ENCODE measurements at places on chromosomes 7 and 10.

DNA sequence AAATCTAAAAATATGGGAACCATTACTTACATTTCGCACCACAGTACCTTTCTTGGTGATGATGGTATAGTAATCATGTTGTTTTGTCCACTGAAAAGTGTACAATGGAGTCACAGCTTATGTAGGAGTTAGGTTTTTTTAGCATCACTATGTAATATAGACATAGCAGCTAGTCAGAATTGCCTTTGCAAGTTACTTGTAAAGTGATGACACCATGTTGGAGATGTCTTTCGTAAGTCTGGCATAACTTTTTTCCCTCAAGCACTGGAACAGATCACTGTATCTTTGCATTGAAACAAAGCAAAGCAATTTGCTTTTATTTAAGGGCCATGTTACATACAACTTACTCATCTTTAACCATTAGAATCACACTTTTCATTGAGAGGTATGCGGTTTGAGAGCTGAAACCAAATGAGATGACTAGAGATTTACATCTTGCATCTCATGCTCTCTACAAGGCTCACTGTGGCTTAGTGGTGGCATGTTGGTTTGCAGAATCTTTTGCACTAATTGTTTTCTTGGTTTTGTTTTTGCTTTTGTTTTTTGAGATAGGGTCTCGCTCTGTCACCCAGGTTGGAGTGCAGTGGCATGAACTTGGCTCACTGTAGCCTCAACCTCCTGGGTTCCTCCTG, 18.3 kb downstream of the UBN2 start:
- no peak for DNase-seq

DNA sequence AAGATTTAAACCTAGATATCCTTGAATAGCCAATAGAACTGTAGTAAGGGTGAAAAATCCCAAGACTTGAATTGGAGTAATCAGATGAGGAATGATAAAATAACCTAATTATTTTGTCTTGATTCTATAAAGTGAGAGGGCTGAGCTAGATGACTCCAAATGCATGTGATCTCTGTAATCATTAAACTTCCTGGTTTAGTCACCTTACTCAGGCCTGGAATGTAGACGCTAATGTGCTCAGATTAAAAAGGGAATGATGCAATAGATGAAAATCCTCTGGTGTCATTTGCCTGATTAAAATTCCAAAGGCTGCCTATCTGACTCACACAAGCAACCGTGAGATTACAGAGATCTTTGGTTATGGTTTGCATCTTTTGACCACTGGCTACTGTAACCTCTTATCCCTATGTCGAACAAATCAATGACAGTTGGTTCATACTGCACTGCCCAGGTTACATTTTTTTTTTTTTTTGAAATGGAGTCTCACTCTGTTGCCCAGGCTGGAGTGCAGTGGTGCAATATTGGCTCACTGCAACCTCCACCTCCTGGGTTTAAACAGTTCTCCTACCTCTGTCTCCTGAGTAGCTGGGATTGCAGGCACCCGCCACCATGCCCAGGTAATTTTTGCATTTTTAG, 2.9 kb upstream of the HKDC1 start:
- DNase-seq, result no peak

DNA sequence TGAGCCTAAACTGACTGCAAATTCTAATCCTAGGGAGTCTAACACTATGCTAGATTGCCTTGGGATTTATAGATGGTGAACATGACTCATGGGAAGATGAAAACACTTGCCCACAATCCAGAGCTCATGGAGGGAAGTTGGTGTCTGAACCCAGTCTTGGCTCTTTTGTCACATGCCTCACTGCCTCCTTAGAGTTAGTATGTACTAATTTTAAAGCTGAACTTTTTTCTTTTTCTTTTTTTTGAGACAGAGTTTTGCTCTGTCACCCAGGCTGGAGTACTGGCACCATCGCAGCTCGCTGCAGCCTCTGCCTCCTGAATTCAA, 14.4 kb downstream of the MRPL32 start:
- DNase-seq, result no peak

GRCh38 chr10:110226926-110227641, 19.7 kb downstream of the MXI1 start:
- peak; percentile 59 for DNase-seq

DNA sequence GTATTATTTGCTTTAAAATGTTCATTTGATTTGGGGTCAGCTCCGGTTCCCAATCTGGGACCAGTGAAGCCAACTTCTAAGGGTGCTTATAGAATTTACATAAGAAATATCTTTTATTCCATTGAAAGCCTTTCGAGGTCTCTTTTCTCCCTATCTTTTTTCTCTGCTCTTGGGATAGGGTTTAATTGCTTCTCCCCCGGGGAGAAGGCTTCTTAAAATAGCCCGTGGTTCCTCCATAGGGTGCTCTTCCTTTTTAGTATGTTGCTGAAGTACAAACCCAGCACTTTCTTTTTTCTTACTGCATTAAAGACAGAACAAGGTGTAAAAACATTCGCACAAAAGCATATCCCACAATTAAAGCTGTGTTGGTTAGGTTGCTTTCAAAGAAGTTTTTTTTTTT, 107.5 kb downstream of the POU6F2 start:
- no peak for DNase-seq

DNA sequence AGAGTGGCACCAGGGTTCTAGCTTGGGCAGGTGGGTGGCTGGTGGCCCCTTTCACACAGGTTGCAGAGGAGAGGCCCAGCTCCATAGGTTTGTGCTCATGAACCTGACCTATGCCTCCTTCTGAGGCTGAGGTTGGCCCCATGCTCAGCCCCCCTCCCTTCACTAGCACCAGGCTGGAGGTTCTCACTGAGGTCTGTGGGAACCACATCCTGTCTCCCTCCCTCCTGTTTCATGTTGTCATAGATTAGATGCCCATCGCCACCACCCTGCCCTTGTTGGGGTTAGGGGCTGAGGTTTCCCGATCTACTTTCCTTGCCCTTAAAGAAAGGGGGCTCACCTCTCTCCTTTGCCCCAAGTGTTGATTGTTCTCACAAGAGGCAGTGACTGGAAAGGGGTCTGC, 14.7 kb downstream of the NEUROG3 start:
- DNase-seq, result no peak

DNA sequence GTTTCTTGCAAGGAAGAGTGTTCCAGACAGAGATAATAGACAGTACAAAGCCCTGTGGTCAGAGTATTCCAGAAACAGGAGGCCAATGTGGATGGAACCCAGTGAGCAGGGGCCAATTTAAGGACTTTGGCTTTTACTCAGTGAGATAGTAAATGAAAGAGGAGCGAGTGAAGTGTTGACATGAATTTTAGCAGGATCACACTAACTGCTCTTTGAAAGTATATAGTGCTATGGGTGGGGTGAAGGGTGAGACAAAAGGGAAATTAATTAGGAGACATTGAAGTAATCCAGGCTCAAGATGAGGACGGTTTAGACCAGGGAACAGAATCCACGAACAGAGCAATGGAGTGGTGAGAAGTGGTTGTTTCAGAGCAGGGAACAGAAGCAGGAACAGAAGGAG, 62.2 kb upstream of the TES start:
- DNase-seq, result no peak

DNA sequence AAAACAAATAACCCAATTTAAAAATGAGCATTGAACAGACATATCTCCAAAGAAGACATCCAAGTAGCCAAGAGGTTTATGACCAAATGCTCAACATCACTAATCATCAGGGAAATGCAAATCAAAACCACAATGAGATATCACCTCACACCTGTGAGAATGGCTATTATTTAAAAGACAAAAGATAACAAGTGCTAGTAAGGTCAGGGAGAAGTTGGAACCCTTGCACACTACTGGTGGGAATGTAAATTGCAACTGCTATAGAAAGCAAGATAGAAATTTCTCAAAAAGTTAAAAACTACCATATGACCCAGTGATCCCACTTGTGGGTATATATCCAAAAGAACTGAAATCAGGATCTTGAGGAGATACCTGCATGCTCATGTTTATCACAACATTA, 49.5 kb downstream of the SGMS1 start:
- no peak for DNase-seq

DNA sequence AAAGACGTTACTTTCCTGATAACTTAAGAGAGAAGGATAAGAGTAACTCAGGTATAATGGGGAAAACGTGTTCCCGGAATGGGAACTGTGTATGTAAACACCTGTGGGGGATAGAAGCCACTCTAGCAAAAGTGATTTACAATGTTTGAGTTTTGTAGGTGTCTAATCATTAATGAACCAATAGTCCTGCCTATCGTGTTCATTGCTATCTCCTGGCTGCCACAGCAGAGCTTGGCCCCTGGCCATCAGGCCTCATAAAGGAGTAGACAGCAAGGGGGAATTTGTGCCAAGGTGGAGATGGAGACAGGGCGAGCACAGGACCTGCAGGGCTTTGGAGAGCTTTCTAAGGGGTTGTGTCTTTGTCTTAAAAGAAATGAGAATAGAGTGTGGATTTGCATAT, 102.1 kb downstream of the GAD2 start:
- no peak for DNase-seq

DNA sequence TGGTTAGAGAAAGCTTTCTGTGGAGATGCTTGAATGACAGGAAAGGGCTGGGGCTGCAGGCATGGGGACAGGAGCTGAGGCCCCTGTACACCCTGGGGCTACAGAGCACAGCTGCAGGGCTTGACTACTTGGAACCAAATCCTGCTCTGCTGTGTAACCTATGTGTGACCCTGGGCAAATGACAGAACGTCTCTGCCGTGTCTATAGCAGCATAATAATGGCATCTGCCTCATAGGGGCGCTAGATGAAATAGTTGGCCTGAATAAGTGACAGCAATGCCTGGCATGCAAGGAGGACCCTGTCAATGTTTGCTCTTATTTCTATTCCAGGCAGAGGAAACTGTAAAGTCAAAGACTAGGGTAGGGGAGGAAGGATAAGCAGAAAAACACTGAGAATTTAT, 254.0 kb downstream of the USP6NL start:
- DNase-seq, result no peak

DNA sequence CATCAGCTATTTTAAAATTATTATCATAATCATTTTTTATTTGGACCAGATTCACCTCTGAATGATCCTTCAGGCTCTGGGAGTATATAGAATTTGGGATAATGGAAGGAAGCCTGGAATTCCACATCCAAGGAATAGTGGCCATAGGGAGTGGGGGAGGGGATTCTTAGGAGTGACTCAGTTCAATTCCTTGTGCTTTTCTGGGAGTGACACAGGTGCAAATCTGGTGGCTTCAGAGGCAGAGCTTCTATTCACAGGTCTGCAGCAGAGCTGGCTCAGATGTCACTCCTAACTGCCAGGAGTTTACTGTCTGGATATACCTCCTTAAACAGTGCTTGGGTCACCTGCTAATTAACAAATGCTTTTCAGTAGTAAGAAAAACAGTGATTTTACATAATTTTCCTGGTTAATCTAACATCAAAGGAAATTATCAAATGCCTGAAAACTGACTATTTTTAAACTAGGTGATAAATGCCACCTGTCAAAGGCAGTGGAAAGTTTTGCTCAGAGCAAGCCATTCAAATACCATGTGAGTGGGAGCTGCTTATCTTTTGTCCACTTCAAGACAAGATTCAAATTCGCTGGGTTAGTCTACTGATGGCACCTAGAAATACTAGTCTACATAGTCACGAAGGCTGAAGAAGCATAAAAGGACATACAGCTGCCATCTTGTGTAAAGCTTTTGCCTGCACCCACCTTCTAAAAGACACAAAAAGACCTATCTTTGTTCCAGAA, 106.7 kb upstream of the LAMB4 start:
- no peak for DNase-seq

GRCh38 chr10:103575416-103576075, 82.0 kb downstream of the NEURL1 start:
- no peak for DNase-seq

GRCh38 chr10:6050801-6051445, 11.2 kb downstream of the IL2RA start:
- DNase-seq, result peak; percentile 90

DNA sequence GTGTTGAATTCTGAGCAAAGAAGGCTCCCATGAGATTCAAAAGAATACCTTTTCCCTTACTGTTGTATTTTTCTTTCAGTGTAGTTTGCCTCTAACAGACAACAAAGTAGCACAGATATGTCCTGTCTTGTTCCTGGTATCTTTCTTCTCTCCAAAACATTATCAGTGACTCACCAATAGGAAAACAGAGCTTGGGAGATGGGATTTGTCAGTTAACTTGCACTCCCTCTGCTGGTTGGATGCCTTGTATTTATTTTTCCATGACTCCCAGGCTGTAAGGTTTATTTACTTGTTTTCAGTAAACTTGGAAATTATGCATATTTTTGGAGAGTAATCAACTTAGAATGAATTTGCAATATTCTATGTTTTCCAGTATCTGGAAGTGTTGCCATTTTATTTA, 129.7 kb downstream of the SAMD9 start:
- DNase-seq, result peak; percentile 28

DNA sequence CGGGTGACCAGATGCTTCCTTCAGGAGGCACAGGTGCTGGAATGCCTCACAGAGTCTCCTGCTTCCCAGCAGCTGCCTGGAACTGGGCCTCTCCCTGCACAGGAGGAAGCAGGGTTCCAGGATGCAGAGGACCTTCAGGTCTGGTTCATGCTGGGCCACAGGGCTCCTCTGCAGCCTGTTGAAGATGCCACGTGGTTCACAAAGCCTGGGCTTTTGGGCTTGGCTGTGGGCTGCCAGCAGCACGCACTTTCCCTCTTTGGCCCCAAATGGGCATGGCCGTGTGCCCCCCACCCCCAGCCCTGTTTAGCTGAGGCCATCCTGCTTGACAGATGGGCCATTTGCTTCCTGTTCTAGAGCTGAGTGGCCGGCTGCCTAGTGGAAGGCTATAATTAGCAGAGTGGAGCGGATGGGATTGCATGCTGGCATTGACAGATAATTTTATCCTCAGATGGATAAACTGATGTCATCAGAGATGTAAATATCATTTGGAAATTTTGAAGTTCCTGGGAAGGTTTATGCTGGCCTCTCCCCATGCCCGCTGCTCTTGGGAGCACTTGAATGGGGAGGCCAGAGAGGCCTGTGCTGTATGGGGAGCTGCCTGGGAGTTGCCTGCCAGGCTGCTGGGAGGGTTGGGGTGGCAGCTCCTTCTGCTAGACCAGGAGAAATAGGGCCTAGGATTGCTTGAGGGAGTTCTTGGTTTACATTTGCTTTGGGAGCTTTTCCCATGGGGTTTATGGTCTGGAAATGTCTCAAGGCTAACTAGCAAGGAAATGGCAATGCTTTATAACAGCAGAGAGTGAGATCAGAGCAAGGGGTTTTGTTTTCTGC, 28.2 kb downstream of the TSPAN15 start:
- DNase-seq, result peak; percentile 88

DNA sequence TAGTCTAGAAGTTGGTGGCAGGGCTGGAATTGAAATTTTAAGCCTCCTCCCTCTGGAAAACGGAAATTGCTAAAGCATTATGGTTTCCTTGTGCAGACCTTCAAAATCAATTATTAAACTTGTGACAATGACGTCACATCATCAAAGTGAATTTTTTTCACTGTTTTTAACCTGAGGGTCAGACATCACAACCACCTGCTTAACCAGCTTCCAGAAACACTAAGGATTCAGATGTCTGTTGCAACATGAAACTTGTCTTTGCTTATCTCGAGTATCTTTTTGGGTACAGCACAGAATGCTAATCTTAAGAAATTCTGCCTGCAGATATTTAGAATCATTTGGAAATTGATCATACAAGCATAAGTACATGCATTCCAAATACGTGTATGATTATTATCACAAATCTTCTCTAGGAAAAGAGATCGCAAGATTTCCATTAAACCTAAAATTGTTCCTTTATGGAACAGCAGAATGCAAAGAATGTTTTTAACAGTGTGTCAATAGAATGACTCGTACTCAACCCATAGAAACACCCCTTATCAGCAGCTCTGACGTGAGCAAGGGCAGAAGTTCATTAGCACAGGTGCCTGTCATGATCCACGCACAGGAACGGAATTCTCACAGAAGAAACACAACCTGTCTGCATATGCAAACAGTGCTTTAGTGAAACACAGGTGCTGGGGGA, 4.1 kb upstream of the GTPBP4 start:
- no peak for DNase-seq

GRCh38 chr10:88374392-88375175, 208.5 kb downstream of the RNLS start:
- no peak for DNase-seq
